Kasumi-1 (cell line): ENCODE measurements at places on chromosomes 5 and 9.
A peak's percentile ranks its signal among the peaks of the same experiment; 100 is the strongest.

DNA sequence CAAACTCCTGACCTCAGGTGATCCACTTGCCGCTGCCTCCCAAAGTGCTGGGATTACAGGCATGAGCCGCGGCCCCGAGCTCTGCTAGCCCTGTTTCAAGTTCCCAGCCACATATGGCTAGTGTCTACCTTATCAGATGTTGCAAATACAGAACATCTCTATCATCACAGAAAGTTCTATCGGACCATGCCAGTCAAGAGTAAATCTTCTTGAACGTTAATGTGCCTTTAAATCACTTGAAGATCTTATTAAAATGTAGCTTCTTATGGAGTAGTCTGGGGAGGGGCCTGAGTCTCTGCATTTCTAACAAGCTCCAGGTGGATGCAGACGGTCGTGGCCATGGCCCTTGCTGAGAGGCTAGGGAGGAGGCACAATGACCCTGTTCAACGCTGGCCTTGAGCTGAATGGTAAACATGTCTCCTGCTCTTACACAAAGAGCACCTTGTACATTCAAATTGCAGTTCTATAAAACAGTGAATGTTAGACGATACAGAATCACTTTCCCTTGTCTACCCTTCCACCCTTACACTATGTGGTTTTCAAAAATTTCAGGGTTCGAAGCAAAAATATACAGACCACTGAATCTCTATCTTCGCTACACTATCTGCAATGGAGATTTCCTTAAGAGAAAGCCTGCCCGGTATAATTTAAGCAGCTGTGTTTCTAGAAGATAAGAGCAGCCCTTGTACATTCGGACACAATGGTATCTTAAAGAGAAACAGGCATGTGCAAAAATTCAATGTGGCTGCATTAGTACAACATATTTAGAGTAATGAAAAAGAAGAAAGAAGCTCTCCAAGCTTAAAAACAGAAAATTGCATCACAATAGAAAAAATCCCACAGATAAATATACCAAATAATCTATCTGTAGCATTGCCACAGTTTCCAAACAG is 114.1 kb downstream of the FRMD3 start:
- no peak for DNase-seq

GRCh38 chr5:72015103-72015548 is 92.1 kb upstream of the MAP1B start:
- no peak for DNase-seq

DNA sequence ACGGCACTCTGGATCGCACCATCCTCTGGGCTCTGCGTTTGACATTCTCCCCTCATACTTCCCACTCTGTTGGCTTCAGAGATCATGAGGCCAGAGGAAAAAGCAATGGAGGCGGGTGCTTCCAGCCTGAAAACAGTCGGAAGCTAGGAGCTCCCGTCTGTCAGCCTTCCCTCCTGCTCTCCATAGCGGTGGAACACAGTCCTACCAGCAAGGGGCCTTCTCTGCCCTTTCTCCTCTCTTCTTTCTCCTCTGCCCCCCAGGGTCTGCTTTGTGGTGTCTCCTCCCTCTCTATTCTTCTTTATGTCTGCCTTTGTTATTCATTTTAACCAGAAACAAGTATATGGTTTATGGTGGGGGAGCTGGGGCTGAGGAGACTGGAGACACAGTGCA is 152.5 kb upstream of the NFIB start:
- no peak for DNase-seq

- no peak for DNase-seq
These were observed 10.8 kb upstream of the SLC12A7 start for GRCh38 chr5:1122511-1123294.

DNA sequence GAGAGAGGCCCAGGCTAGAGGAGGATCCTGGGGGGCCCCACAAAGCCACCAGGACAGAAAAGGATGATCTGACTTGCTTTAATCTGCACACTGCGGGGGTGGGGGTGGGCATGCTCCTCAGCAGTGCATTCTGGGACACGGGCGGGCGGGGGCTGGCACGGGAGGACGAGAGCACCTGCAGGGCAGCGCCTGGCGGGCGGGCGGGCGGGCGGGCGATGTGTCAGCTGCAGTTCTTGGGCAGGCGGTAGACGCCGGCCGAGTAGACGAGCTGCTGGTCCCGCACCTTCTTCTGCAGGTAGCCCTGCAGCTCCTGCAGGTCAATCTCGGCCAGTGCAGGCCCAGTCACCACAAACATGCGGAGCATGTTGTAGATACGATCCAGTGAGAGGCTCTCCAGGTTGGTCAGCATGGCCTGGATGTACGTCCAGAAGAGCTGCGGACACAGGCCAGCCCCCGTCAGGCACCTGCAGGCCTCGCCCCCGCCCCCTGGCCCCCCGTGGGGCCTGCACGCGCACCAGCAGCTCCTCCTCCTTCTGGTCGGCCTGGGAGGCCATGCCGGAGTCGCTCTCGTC is 3.0 kb upstream of the TMEM210 start:
- DNase-seq, result no peak

- peak; percentile 84 for DNase-seq
These were observed 57.1 kb downstream of the SLC22A5 start for GRCh38 chr5:132426525-132427138.

- peak; percentile 1 for DNase-seq
These were observed at the start of gene DIRAS2 for GRCh38 chr9:90642570-90643539. Gene DIRAS2, minus strand, starts transcription at chr9:90642824. Its CDS starts 28,997 bp downstream, at chr9:90613827.

- DNase-seq, result no peak
These were observed 109.4 kb downstream of the CDC42SE2 start for GRCh38 chr5:131373265-131373664.

DNA sequence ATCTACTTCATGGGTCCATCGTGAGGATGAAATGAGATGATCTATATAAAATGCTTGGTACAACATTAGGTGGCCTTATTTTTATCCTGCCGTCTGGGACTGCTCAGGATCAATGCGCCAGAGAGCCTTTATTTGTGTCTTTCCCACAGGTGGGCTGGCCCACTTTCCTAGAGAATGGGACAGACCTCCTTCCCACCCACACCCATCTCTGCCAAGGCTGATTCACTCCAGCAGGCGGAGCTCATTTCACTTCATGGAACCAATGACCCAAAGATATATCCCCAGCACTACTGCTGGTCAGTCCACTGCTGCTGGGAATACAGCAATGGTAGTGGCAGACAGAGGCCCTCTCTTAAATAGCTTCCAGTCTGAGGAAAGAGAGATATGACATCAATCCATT is 35.7 kb downstream of the TGFBI start:
- DNase-seq, result no peak

DNA sequence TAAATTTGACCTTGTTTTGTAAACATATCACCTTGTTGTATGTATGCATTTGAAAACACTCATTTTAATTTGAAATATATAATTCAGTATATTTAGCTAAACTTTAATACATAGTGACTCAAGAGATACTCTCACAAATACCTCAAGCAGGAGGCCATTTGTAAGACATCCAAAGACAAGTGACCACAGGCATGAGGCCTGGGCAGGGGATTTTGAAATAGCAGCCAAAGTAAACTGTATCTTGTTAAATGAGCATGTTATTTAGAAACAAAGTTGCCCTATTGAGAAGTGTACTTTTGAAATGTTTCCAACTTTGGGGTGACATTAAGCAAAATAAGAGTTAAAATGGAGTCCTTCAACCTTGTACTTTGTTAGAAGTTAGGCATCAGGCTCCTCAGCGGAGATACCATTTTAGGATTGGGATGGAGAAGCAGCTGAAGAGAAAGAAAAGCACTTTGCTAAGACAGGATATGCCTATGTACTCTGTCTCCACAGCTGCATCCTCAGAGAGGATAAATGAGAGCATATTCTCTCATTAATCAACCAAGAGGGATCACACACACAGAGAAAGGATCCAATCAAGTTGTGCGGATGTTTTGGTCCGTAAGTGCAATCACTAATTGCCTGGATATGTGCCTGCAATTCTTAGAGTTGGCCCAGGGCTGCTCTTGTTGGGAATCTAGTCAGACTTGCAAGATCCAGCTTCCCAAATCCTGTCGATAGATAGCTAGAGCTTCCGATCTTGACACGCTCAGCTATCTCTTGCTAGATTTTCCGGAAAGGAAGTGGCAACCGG is 157.5 kb upstream of the HAPLN1 start:
- no peak for DNase-seq
